ENCODE measurements at places on chromosomes 4 and X.

GRCh38 chr4:158786121-158786601 is 17.3 kb downstream of the FNIP2 start:
- no peak for DNase-seq

DNA sequence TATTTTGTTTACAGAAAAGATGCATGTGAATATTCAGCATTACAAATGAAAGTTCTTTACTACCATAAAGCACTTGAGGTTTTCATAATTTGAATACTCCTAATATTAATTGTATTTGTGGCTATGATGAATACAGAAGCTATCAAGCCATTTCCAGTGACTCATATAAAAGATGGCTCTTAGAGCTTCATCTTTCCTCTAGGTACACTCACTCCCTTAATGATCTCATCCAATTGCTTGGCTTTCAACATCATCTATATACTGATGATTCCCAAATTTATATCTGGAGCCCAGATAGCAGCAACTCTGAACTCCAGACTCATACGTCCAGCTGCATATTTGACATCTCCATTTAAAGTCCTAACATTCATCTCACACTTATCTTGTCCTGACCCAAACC is 183.4 kb upstream of the FAM241A start:
- DNase-seq = peak; percentile 21

DNA sequence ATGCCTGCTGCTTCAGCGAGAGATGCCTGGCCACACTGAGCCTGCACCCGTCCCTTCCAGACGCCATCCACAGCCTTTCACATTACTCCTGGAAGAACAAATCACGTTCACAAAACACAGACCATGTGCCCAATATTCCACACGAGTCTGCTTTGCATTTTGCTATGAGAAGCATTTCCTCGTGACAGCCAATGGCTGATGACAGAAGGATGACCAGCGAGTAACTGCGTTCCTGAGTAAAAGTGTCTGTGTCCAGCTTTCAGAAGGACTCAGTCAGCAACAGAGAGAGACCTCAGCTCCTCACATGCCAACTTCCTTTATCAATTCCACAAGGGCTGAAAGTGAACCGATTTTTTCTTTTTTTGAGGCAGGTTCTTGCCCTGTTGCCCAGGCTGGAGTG is 19.5 kb downstream of the NAT8L start:
- DNase-seq = no peak

DNA sequence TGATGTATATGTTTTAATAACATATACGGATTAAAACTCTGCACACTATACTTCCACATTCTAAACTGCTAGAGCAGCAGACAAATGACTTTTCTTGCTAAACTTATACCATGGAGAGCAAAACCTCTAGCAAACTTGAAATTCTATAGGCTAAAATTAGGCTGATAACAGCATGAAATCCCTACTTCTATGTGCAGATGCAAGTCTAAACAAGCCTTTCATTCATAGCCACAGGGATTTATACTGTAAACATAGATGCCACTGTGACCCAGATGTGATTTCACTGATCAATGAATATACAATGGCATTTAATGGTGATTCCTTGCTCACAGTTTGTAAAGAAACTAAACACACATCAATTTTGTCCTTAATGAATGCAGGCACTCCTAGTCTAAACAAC is 151.0 kb downstream of the ANTXR2 start:
- DNase-seq = no peak

Data from RKO (cell line).